Heart right ventricle (tissue), 16 donors: ENCODE measurements at places on chromosomes 7 and 10.

DNA sequence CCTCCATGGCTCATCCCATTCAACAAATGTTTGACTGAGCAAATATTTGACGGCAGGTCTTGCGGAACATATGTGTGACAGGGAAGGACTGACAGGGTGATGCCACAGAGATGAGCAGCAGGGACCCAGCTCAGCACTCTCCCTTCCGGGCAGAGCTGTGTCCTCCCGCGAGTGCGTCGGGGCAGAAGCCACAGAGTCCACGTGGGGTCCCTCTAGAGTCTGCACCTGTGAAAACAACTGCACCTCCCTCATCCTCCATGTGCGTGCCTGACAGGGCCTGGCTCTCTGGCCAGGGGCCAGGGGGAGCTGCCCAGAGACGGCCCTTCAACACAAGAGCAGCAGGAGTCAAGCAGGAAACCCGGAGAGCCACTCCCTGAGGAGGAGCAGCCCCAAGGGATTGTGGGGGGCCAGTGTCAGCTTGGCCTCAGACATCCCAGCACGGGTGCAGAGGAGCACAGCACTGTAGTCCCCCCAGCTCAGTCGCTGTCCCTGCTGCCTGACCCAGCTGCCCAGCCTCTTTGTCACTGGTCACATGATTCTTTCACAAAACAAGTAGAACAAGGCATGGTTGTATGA lies 83.6 kb upstream of the TMEM72 start:
- H3K27ac ChIP-seq = no peak overlapping the region
- DNase-seq = peak; percentile 56
- H3K27me3 ChIP-seq = no peaks in the 10 kb centered on the region
- H3K4me3 ChIP-seq = no peak overlapping the region
- H3K36me3 ChIP-seq = no peaks in the 10 kb centered on the region

- no peak overlapping the region for H3K27ac ChIP-seq
- H3K4me3 ChIP-seq = no peak overlapping the region
- H3K36me3 ChIP-seq = no peaks in the 10 kb centered on the region
- no peak for DNase-seq
- no peaks in the 10 kb centered on the region for H3K27me3 ChIP-seq
These were observed 68.3 kb upstream of the AMPH start for GRCh38 chr7:38699471-38699870.

GRCh38 chr7:149714910-149715471 lies 58.4 kb downstream of the ZNF467 start:
- no peaks in the 10 kb centered on the region for H3K36me3 ChIP-seq
- H3K27me3 ChIP-seq = no peaks in the 10 kb centered on the region
- H3K27ac ChIP-seq = peak overlapping the region; percentile 91
- H3K4me1 ChIP-seq = peaks cover 30% of the 10 kb centered on the region
- no peak for DNase-seq

DNA sequence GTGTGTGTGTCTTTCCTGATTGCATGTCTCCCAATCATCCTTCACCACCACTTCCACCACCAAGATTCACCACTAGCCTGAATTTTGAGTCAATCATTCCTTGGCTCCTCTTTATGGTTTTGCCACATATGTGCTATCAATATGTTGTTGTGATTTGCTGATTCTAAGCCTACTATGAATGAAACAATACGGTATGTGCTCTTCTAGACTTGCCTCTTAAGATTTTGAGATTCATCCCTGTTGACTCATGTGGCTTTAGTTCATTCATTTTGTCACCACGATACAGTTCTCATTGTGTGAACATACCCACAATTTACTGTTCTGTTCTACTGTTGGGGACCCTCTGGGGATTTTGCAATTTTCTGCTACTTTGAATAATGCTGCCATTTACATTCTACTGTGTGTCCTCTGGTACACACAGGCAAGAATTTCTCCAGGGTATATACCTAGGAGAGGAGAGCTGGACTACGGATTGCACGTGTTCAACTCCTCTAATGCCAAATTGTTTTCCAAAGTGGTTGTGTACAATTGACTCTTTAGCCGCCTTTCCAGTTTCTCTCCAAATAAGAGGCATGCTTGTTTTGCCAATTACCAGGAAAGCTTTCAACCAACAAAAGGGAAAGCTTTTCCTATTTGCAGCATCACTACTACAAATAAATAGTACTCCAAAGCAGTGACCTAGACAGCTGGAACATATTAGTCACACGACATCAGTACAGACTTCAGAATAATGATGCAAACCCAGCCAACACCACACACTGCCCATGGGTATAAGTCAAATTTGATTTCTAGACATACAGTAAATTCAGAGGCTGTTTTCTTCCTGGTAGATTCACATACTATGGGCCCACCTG lies 30.0 kb downstream of the SGMS1 start:
- H3K4me3 ChIP-seq = no peak overlapping the region
- H3K4me1 ChIP-seq = peaks cover 3% of the 10 kb centered on the region
- H3K36me3 ChIP-seq = peaks cover 13% of the 10 kb centered on the region
- DNase-seq = no peak
- H3K27ac ChIP-seq = no peak overlapping the region

DNA sequence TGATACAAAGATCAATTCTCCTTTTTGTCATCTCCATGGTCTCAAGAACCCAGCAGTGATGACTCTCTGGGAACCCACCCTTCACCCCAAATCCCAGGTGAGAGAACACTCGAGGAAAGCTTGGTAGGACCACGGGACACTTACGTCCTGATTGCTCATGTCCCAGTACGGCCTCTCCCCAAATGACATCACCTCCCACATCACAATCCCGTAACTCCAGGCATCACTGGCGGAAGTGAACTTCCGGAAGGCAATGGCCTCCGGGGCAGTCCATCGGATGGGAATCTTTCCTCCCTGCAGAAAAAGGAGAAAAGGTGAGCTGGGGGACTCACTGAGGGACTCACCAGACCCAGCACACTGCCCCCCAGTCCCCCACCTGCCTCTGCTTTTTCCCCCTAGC lies 21.0 kb downstream of the EPHB4 start:
- H3K27me3 ChIP-seq = no peaks in the 10 kb centered on the region
- no peak overlapping the region for H3K27ac ChIP-seq
- peaks cover 20% of the 10 kb centered on the region for H3K4me1 ChIP-seq
- peaks cover 7% of the 10 kb centered on the region for H3K36me3 ChIP-seq

GRCh38 chr7:79452032-79452494 lies 1.4 kb downstream of the MAGI2 start:
- no peaks in the 10 kb centered on the region for H3K27me3 ChIP-seq
- peak overlapping the region; percentile 83 for H3K4me3 ChIP-seq
- peaks cover 11% of the 10 kb centered on the region for H3K4me1 ChIP-seq
- peak; percentile 86 for DNase-seq
